Cortex of kidney (tissue), 1 donor: ENCODE measurements at places on chromosomes 6 and 20.

GRCh38 chr6:71091956-71092355 is 135.1 kb upstream of the B3GAT2 start:
- DNase-seq: no peak

DNA sequence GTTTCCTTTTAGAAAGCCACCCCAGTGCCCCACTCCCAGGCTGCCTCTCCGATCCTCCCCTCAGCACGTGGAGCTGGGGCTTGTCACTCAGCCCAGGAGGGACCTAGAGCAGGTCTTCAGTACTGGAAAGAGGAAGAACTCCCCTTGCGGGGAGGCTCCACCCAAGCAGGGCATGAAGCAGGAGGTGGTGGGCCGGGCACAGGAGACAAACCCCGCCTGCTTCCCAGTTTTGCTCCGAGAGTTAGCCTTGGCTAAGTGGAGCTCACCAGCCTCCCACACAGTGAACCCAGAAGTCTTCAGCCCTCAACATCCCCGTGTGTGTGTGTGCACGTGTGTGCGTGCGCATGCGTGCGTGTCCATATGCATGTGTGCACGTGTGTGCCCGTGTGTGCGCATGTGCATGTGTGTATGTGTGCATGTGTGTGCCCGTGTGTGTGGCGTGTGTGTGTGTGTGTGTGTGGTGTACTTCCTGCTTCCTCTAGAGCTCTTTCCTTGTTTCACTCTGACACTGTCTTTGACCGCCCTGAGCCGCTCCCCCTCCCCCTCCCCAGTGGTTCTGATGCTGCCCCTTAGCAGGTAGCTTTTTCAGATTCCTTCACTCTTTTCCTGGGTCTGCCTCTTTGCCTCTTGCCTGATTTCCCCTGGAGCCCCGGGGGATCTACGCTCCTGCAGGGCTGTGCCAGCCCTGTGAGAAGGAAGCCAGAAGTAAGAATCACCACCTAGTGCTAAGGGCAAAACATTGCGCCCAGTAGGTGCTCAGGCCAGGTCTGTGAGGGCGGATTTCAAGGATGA is 239.8 kb downstream of the CDC5L start:
- no peak for DNase-seq

DNA sequence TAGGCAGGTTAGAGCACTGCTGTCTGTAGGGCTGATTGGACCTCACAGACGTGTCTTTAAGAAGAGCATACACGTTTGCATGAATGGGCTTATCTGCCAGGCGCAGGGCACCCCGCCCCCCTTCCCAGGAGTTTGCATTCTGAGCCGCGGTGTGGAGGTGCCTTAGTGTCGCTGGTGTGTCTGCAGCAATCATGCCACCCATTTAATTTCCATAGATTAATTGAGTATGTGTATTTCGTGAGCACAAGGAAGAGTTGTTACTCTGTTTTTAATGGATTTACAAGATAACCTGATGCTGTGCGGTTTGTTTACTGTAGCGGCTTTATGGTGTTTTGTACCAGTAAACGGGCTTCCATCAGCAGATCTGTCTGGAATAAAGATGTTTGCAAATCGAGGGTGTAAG is 107.7 kb downstream of the ZDHHC14 start:
- DNase-seq: no peak

GRCh38 chr20:3931664-3932063 is 42.5 kb downstream of the PANK2 start:
- no peak for DNase-seq

GRCh38 chr20:16533502-16533901 is 39.7 kb downstream of the KIF16B start:
- DNase-seq: no peak

GRCh38 chr6:113644861-113645575 is 212.1 kb upstream of the MARCKS start:
- DNase-seq: no peak

- no peak for DNase-seq
Observed at GRCh38 chr6:130020073-130020906, 1.9 kb downstream of the L3MBTL3 start.
